ENCODE measurements at places on chromosomes 1 and 21.

- no peak for DNase-seq
Measured at GRCh38 chr1:187091666-187092065, 262.9 kb downstream of the PLA2G4A start.

GRCh38 chr1:228273720-228274451 is 66.0 kb downstream of the OBSCN start:
- peak; percentile 11 for DNase-seq

GRCh38 chr1:17909634-17910033 is 154.5 kb downstream of the ACTL8 start:
- DNase-seq = no peak

DNA sequence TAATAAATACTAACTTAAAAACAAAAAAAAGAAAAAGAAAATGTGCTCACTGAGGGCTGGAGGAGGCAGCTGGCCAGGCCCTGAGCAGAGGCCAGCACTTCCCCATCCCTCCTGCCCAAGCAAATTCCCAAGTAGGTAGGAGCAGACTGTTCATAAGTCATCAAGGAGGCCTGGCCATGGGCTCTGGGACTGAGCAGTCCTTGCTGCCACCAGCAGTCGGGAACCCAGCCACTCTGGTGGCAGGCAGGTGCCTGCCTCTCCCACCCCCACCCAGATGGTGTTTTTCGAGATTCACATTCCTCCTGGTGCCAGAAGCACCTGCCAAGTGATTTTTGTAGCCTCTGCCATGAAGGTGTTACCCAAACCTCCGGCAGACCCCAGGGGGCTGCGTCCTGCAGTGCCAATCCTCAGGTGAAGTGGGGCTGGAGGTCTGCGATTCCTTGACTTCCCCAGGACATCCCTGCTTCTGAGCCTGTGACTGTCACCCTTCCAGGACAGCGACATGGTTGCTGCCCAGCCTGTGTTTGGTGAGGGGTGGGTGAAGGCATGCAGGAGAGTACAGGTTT is 204.2 kb upstream of the TMEM51 start:
- DNase-seq = no peak

DNA sequence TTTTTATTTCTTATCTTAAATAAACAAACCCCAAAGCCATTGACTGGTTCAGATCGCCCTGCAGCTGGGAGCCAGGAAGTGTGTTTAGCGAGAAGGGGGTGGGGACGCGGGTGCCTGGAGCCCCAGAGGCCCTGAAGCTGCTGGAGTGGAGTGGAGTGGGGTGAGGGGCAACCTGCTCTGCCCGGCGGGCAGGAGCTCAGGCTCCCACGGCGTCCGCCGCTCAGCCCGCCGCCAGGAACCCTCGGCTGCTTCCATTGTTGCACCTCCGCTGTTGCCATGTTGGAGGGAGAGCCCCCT is 673 bp downstream of the PIK3C2B start:
- DNase-seq = no peak

DNA sequence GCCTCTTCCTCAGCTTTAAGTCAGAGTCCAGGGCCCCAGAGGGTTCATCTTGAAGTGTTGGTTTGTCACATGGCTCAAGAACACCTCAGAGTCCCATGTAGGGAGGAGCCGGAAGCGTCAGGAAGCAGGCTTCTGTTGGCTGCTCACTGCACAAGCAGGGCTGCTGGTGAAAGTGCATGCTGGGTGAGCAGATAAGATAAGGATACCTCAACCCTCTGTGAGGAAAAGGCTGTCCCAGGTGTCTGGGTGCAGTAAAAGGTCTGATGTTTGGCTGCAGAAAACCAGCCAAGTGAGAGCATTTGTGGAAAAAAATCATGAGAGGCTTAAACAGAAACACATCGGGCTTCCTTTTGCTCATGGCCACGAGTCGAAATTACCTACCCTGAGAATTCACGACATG is 6.2 kb upstream of the TEX35 start:
- no peak for DNase-seq

DNA sequence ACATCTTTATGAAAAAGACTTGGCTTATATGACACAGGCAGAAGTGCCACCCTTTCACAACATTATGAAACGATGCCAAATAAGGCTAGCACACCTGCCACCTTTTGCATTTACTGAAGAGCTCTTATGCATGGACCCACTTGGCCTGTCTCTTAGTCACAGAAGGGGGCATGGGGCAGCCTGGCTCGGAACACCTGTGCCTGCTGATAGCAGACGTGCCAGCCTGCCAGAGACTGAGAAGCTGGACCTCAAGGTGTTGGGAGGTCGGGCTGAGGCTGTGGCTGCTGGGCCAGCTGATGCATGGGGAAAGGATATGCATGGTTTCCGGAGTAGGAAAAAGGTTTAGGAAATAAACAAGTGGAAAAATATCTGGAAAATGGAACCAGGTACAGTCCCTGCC is 21.5 kb downstream of the RCAN1 start:
- no peak for DNase-seq

DNA sequence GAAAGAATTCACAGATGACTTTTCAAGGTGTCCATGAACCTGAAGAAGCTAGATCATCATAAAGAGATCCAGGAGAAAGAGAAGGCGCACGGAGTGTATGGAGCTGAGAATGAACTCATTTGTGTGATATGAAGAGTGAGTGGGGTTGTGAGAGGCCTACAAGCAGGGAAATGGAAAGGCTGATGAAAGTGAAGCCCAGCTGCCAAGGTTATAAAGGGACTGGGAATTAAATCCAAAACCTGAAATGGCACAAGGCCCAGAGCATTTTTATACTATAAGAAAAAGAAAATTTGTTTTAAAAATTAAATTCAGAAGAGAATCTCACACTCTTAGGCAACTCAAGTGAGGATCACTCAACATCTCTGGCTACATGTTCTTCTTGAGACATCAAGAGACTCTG is 43.4 kb downstream of the HSD3B1 start:
- DNase-seq = no peak

- DNase-seq = no peak
Measured at GRCh38 chr1:47417170-47418044, 1.3 kb downstream of the FOXE3 start.

DNA sequence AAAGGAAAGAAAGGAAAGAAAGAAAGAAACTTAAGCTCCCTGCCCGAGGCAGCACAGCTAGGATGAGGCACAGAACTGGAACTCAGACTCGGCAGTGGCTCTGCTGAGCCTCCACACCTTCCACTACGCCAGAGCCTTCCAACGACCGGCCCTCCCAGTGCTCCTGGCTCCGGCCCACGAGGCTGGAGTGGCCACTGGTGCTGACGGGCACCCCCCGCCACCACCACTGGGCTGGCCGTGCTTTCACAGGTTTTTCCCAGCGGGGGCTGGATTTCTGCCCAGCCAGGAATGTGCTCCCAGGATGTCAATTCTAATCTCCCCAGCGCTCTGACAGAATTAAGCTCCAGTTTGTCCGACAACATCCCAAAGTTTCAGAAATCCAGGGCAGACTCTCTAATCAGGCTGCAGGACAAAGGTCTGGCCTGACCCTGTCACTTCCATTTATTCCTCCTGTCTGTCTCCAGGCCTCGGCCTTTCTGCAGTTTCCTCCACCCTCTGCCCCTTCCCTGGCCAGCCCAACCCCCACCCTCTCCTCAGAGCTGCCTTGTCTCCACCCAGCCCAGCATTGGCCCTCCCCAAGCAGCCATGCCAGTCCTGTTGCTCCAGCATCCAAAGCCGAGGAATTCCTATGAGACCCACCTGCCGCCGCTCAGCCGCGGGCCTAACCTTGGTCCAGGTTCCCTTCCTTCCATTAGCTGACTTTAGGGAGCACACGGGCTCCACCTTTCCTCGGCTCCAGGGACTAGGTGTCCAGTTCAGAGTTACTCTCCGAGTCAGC is 81.9 kb downstream of the CASZ1 start:
- no peak for DNase-seq

DNA sequence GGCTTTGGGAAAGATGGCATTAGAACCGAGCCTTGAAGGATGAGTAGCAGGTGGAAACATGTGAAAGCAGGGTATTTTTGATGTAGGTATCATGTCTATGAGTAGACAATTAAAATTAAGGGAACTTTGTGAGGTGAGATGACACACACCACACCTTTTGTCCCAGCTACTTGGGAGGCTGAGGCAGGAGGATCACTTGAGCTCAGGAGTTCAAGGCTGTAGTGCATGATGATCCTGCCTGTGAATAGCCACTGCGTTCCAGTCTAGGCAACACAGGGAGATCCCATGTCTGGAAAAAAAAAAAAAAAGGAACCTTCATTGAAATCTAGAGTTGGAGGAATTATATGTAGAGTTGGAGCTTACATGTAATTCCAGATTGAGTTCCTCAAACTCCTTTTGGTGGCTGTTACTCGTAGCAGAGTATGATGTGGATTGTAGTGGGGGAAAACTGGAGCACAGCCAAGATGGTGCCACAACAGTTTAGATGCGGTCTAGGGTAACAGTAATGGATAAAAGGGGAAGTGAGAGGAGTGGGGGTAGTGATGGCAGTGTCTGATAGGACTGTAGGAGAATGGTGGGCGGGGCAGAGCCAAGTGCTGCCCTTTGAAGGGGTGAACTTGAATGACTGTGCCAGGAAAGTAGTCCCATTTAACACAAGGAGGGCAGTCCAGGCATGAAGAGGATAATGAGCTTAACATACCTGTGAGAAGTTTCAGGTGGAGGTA is 17.4 kb downstream of the AK4 start:
- DNase-seq = no peak

GRCh38 chr1:154821083-154821482 is 49.0 kb downstream of the KCNN3 start:
- DNase-seq = no peak

- DNase-seq = no peak
Measured at GRCh38 chr1:12034381-12034801, 15.1 kb downstream of the MIIP start.

DNA sequence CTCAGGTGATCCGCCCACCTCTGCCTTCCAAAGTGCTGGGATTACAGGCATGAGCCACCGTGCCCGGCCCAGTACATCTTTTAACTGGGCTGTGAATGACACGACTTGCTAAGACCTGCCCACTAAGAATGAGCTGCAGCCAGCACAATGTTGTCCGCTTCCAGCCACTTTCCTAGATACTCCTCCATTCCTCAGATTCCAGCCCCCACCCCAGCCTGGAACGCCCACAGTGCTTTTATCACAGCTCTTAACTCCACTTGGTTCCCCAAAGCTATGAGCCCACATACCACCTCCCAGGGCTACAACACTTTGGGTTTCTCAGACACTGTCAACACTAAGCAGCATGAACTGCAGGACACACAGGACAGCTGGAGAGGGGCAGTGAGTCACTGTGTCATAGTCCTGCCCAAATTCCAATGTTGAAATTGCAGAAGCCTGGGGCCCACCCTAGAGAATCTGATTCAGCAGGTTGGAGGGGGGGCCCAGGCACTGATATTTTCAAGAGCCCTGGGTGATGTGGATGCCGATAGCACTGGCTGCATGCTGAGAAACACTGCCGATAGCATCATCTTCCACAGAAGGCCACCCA is 58.0 kb downstream of the ACBD3 start:
- DNase-seq = no peak

DNA sequence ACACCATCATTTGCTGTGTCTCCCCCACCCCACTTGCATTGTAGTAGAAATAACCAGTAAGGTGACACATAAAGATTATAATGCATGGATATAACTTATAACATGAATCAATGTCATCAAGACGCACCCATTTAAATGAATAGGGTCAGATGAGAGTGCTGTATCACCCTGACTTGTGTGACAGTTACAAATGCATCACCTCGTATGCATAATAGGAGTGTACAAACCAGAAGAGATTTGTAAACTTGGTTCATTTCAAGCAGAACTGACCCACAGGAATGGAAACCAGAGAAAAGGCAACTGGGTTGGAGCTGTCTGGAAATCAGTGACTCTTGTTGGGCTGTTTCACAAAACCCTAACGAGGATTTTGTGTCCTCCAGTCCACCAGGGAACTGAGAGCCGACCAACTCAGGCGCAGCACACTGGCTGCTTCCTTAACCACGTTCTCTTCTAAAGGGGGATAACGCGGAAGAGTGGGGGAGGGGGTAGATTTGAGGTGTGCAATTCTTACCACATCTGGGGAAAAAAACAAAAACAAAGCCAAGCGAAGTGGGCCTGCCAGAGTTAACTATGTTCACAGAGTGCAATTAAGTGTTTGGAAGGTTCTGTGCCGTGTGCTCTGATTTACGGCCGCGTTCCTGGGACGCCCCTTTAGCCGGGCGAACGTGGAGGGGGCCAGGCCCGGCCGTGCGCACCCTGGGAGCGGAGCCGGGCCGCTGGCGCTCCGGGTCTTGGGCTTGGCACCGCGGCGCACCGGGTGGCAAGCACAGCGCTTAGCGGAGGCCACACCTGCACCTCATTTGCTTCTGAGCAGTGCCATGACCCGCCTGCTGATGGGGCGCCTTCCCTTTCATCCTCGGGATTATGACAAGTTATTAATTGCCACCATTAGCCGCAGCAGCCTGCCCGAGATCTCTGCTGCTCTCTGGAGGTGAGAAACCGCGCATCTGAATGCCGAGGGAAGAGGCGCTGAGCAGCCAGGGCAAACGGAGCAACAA is 248.8 kb upstream of the FOXD3 start:
- DNase-seq = no peak

- DNase-seq = no peak
Measured at GRCh38 chr1:3703786-3704371, 48.4 kb upstream of the CCDC27 start.

GRCh38 chr1:106613068-106613467 is 443.4 kb upstream of the PRMT6 start:
- no peak for DNase-seq

DNA sequence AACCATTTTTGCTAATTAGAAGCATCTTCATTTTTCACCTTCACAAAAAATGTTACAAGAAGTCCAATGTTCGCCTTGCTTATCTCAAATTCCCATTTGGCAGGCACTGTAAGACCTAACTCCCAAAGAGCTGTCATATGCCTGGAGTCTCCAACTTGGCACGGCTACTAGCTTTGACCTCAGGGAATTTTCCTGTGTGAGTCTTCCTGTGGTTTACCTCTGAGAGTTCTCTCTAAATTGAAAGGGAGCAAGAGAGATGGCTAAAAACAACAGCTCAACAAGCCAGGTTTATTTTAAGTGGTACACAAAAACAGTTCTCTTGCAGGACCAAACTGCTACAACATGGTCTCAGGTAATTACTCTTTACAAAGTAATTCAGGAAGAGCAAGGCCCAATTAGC is 756.0 kb upstream of the ADGRL2 start:
- DNase-seq = no peak

GRCh38 chr1:44684525-44684924 is 10.0 kb downstream of the ARMH1 start:
- no peak for DNase-seq

DNA sequence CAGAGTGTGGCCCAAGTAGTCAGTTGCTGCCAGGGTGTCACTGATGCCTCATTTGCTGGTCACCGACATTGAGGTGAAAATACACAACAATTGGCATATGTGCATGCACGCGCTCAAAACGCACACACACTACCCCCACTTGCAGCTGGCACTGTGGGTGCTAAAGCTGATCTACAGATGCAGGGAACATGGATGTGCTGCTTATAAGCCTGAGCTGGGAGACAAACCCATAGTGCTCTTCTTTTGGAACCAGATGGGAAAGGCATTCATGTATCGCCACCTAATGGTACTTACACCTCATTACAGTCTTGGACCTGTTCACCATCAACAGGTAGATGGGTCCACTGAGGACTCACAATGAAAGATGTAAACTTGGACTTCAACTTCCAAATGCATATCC is 70.3 kb upstream of the CAMK1G start:
- DNase-seq = no peak

Measured in mesothelial cell of epicardium (in vitro differentiated cells).